Testis (tissue), 5 donors: ENCODE measurements at places on chromosomes 2 and 18. TPM values are rescaled to one million over a fixed set of nuclear protein-coding genes. Genes with fewer than 3 reads are reported as not detected.
A peak's percentile ranks its signal among the peaks of the same experiment; 100 is the strongest.

DNA sequence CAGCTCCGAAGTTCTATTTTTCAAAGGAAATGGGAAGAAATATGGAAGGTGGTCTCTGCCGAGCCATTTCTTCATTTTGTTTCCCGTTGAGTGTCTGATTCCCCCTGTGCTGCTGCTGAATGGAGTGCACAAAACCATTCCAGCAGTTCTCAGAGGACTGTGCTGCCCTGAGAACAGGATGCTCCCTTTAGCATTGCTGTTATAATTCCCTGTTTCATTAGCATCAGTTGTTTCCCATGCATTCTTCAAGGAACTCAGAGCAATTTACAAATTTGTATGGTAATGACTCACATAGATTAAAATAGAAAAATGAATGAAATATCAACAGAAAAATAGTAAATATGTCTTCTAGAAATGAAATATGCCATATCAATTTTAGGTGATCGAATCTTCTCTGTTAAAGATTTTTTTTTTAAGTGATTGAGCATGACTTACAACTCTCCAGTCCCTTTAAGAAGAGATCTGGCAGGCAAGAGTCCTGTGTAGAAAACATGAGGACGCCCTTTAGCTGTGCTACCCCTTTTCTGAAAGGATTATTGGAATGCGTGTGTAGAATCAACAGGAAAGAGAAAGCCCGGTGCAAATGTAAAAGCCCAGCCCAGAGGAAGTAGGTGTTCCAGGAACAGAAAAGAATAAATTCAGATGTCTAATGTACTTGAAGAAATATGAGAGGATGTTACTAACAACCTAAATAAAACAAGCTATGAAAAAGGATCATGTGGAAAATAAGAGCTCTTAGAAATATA, 118.5 kb downstream of the ATP9B start:
- no peak for DNase-seq
- no peak overlapping the region for H3K4me3 ChIP-seq
- no peaks in the 10 kb centered on the region for H3K36me3 ChIP-seq
- peaks cover 3% of the 10 kb centered on the region for H3K4me1 ChIP-seq
- no peaks in the 10 kb centered on the region for H3K27me3 ChIP-seq

DNA sequence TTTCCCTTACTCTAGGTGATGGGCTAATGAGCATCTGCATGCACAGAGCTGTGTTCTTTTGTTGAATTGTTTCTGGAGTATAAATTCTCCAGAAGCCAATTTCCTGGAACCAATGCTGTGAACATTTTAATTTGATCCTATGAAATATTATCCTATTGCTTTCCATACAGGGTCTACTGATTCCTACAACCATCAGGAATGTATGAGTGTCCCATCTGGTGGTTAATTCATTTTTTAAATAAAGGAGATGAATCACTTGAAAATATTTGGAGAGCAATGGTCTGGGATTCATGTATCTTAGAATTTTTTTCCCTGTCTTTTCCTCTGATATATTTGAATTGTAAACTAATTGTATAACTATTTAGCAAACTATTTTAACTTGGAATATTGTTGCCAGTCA, 14.0 kb downstream of the KIF5C start:
- H3K27ac ChIP-seq: no peak overlapping the region
- H3K4me1 ChIP-seq: peaks cover 8% of the 10 kb centered on the region
- H3K4me3 ChIP-seq: no peak overlapping the region
- DNase-seq: no peak
- H3K27me3 ChIP-seq: no peaks in the 10 kb centered on the region

SULT1C4 gene
- total RNA-seq: 3.5 TPM

DSG3 gene
- 0.19 TPM for total RNA-seq

IL1A gene
- total RNA-seq: 21.4 TPM

MOCOS gene
- 1.9 TPM for total RNA-seq

- no peaks in the 10 kb centered on the region for H3K27me3 ChIP-seq
- DNase-seq: no peak
- no peaks in the 10 kb centered on the region for H3K36me3 ChIP-seq
- no peak overlapping the region for H3K4me3 ChIP-seq
- H3K4me1 ChIP-seq: no peaks in the 10 kb centered on the region
Measured at GRCh38 chr2:179096090-179096489, 46.2 kb upstream of the CCDC141 start.

- H3K36me3 ChIP-seq: no peaks in the 10 kb centered on the region
- peaks cover 58% of the 10 kb centered on the region for H3K4me1 ChIP-seq
- H3K27ac ChIP-seq: no peak overlapping the region
- no peak for DNase-seq
Measured at GRCh38 chr2:239307221-239307569, 93.6 kb downstream of the HDAC4 start.

SNTG2 gene
- total RNA-seq: 8.7 TPM

DNA sequence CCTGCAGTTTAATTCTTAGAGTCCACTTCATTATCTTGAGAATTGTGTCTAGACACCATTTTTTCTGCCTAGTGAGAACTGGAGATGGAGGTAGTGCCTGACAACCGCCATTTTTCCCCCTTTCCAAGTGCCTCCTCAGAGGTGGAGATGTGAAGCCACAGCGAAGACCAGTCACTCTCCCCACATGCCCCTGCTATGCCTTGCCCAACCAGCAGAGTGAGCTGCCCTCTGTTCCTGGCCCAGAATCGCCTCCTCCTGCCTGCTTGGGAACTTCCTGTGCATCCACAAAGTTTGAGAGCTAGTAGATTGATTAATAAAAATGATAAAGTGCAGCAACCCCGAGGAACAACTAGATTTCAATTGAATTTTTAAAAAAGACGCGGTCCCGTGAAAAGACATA, 123.3 kb downstream of the CLIP4 start:
- H3K36me3 ChIP-seq: no peaks in the 10 kb centered on the region
- H3K4me1 ChIP-seq: no peaks in the 10 kb centered on the region
- H3K27ac ChIP-seq: no peak overlapping the region
- H3K4me3 ChIP-seq: no peak overlapping the region
- peak; percentile 25 for DNase-seq

- no peak for DNase-seq
- no peaks in the 10 kb centered on the region for H3K27me3 ChIP-seq
- no peak overlapping the region for H3K27ac ChIP-seq
- H3K36me3 ChIP-seq: no peaks in the 10 kb centered on the region
- no peak overlapping the region for H3K4me3 ChIP-seq
Measured at GRCh38 chr2:160345071-160345764, 145.1 kb upstream of the ITGB6 start.

STAT4 gene
- 36.4 TPM for total RNA-seq

CRACDL gene
- 29.1 TPM for total RNA-seq

ADAM23 gene
- total RNA-seq: 24.2 TPM

DNA sequence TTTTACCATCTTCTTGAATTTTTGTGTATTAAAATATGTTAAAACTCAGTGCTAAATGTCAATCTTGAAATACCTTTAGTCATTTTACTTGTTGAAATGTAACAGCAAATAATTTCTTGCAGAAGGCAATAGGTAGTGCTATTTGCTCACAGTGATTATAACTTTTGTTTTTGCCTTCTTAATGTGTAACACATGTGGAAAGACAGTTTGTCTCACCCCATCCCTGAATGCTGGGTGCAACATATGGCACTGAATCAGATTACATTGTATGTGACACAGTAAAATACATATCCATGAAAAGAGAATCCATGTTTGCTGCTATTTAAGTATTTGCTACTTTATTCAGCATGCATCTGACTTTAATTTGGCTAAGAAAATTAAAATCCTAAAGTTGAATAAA, 35.3 kb downstream of the FRZB start:
- no peaks in the 10 kb centered on the region for H3K4me1 ChIP-seq
- no peak overlapping the region for H3K27ac ChIP-seq
- no peaks in the 10 kb centered on the region for H3K27me3 ChIP-seq
- DNase-seq: no peak
- no peak overlapping the region for H3K4me3 ChIP-seq
- H3K36me3 ChIP-seq: no peaks in the 10 kb centered on the region

DNA sequence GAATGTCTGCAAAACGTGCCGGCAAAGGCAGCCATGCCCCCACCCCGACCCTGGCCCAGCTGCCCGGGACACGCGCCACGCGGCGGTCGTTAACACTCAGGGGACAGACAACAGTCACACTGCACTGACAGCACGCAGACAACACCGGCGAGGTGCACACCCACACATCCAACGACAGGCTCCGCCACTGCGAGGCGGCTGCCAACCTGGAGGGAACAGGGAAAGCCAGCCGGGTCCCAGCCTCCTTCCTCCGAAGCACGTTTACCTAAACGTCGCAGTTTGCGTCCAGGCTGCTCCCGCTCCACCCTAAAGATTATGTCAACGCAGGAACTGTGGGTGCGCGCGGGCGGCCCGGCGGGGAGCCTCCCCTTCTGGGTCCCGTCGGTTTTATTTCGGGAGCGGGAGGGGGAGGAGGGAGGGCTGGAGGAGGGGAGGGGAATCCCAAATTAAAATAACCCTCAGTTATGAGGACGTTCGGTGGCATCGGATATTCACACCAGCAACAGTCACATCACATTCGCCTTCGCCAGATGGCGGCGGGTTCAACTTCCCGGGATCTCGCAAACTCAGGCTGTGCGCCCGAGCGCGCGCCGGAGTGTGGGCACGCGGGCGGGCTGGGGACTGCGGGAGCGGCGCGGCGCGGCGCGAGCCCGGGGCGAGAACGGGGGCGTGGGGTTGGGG, 644 bp downstream of the PTGR3 start:
- H3K4me1 ChIP-seq: peaks cover 24% of the 10 kb centered on the region
- H3K27me3 ChIP-seq: no peaks in the 10 kb centered on the region
- H3K36me3 ChIP-seq: no peaks in the 10 kb centered on the region
- peak overlapping the region; percentile 88 for H3K4me3 ChIP-seq

DNA sequence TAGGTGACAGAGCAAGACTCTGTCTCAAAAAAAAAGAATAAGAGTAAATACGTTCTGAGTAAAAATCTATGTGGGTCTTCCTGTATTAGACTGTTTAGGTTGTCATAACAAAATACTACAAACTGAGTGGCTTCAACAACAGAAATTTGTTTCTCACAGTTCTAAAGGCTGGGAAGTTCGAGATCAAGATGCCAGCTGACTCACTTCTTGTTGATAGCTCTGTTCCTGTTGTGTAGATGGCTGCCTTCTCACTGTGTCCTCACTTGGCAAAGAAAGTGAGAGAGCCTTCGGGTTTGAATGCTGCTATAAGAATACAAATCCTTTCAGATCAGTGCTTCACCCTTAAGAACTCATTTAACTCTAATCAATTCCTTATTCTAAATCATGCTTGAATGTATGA, 430.0 kb upstream of the VWC2L start:
- no peak overlapping the region for H3K4me3 ChIP-seq
- no peak for DNase-seq
- no peaks in the 10 kb centered on the region for H3K27me3 ChIP-seq
- no peaks in the 10 kb centered on the region for H3K36me3 ChIP-seq
- H3K27ac ChIP-seq: no peak overlapping the region
- H3K4me1 ChIP-seq: no peaks in the 10 kb centered on the region

DNA sequence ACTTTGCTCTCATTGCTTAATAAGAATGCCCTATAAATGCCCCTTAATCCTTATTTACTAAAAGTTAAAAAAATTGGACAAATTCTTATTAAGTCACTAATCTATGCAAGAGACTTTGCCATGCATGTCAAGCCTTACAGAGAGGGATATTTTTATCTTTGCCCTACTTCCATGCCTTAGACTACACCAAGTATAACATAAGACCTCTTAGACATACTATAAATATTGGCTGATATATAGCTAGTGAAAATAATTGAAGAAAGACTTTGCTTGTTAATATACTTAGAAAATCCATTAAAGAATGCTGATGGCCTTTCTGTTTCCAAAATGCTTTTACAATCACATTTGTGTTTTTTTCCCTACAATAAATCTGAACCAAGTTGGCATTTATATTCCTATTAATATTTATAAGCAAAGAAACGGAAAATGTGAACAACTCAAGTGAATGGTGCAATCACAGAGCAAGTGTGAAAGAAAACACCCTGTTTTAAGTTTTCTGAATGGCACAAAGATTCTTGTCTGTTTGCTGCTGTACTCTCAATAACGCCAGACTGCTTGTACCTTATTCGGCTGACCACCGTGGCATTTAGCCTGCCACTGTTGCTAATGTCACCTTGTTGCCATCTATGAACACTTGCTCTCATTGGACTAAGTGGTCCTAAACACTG, 105.0 kb downstream of the MC4R start:
- no peaks in the 10 kb centered on the region for H3K27me3 ChIP-seq
- no peak for DNase-seq
- H3K4me1 ChIP-seq: no peaks in the 10 kb centered on the region
- H3K36me3 ChIP-seq: no peaks in the 10 kb centered on the region

DNA sequence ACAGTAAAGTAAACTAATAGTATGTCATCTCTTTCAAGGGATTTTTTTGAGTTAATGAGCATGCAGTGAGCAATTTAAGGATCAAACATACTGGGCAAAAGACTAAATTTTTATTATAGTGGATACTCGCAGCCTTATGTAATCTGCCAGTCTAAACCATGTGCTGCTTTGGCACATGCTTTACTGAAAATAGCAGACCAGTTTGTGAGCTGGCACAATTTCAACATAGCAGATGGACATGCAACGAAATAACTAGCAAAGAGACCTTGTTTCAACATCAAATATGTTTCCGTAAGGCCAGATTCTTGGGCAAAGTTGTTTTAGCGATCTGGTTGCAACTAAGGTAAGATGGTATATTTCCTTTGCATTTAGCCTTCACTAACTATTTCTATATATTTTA, 807.3 kb downstream of the NR4A2 start:
- no peaks in the 10 kb centered on the region for H3K27me3 ChIP-seq
- no peak for DNase-seq
- H3K4me1 ChIP-seq: no peaks in the 10 kb centered on the region
- H3K36me3 ChIP-seq: no peaks in the 10 kb centered on the region
- no peak overlapping the region for H3K27ac ChIP-seq

BIRC6 gene
- 177 TPM for total RNA-seq

DNA sequence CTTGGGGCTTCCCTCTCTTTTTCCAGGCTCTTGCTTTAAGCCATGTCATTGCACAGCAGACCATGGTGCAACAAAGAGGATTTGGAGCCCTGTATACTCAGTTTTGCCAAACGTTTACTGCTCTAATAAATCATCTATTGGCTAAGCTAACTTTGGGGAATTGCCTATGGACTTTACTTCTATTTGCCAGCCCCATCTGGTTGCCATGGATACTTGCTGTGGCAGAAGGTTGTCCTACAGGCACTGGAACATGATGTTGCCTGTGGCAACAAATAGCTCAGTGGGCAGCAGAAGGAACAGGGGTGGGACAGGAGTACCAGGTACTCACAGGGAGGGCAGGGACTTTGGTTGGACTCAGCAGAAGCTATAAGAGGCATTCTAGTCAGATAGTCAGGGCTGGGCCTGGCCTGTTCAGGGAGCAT, 129.7 kb downstream of the CCDC85A start:
- H3K4me1 ChIP-seq: no peaks in the 10 kb centered on the region
- no peak for DNase-seq
- no peaks in the 10 kb centered on the region for H3K27me3 ChIP-seq

TFPI gene
- total RNA-seq: 10.5 TPM

- no peaks in the 10 kb centered on the region for H3K27me3 ChIP-seq
- DNase-seq: no peak
- H3K4me3 ChIP-seq: no peak overlapping the region
- no peaks in the 10 kb centered on the region for H3K4me1 ChIP-seq
- no peaks in the 10 kb centered on the region for H3K36me3 ChIP-seq
Measured at GRCh38 chr18:33583901-33584300, 5.9 kb downstream of the ASXL3 start.

MATN3 gene
- 1.9 TPM for total RNA-seq

ASB3 gene
- total RNA-seq: 29.0 TPM
